ENCODE measurements at places on chromosomes 5 and 9.

DNA sequence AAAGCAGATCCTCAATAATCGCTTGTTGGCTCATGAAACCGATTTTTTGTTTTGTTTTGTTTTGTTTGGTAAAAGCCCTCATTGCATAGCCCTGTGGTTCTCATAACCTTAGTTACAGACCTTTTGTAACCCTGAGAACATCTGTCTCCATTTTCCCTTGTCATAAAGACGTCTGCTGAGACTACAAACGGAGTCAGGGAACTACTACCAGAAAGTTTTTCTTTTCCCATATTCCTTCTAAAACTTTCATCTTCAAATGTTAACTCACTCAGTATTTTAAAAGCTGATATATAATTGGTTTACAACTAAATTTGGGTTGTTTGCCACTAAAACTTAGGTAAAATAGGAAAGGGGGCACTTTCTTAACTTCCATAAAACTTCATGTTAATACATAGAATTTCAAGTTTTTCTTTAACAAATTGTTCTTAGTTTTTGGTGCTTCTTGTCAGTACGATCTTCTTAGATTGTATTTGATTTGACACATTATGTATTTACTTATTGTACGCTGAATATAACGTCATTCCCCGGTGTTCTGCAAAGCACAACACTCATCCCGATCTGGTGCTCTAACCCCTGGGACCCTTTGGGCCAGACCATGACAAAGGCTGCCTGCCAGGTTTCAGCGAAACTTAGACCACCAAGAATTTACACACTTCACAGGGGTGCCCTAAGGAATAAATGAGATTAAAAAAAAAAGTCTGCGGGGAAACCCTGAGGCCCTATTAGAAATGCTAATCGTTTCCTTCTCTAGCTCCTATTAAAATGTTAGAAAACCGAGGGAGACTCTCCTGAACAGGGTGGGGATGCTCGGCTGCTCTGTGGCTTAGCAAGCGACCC is 1.1 kb upstream of the ANP32B start:
- DNase-seq: no peak

- no peak for DNase-seq
Observed at GRCh38 chr9:76756941-76757673, 7.1 kb upstream of the PCA3 start.

DNA sequence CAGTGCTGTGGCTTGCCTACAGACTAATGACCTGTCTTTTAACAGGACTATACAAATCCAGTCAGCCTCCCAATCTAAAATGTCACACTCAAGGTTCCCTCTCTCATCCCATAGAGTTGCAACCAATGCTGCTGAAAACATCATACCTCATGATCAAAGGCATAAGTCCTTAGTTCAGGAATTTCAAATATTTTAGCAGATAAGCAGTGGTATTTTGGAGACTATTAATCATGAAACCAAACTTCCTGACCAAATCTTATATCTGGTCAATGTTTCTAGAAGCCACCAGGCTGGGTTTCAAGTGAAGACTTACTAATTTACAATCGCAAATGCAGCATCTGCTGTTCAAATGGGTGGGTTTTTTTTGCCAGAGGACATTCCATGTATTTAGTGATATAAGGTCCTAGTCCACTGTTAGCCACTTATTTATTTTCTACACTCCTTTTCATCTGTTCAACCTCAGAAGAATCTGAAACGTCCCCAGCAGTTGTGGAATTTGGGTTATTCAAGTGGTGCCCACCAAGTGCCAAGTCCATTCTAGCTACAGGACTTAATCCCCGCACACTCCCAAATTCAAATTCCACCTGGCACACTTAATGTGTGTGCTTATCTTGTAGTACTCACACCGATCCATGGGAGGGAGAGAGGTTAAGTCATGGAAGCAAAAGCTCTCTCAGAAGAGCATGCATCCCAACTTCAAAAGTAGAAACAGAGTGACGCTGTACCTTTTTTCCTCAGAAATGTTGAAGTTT is 5.8 kb downstream of the TAS2R1 start:
- no peak for DNase-seq

DNA sequence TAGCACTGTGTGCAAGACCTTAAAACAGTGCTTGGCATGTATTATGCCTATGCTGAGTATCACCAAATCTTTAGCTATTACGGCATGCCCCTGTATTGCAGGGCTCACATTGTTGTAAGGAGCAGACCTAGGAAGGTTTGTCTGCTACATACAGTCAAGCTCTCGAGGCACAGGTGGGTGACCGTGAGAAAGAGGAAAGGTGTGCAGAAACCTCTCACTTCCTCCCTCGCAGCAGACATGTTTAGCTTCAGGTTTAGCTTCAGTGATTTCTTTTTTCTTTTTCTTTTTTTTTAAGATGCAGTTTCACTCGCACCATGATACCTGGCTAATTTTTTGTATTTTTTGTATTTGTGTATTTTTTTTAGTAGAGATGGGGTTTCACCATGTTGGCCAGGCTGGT is 275.8 kb upstream of the RIOK2 start:
- no peak for DNase-seq

- peak; percentile 1 for DNase-seq
Observed at GRCh38 chr5:132235340-132235739, 7.7 kb upstream of the P4HA2 start.

DNA sequence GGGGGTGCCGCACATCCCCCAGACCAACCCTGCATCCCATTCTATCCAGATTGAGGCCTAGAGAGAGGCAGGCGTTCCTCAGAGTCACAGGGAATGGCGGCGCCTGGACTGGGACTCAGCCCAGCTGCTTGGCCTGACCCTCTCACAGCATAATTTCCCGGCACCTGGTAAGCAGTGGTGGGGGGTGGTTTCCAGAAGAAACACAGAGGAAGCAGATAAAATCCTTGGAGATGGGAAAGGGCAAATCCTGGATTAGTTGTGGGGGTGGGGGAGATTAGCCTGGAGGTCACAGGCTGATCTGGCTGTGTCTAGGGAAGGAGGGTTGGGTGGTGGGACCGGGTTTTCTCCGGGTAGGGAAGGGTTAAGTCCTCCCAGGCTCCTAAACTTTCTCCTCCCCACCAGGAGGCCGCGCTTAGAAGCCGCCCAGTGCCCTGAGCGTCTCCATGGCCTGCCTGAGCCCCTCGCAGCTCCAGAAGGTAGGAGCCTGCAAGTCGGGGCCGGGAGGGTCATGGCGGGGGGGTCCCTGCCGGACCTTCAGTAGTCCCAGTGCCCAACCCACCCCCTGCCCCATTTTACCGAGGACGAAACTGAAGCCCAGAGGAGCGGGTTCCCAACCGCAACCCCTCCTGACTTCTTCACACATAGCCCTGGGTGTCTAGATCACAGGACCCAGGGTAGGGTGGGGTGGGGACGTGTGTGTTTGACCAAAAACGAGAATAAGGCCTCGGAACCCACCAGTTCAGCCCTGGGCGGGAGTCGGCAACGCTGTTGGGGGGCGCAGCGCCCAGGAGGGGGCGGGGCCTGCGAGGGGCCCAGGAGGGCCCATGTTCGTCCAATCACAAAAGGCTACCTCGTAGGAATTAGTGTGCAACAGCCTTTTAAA is 1.3 kb downstream of the PHYHD1 start:
- peak; percentile 80 for DNase-seq

DNA sequence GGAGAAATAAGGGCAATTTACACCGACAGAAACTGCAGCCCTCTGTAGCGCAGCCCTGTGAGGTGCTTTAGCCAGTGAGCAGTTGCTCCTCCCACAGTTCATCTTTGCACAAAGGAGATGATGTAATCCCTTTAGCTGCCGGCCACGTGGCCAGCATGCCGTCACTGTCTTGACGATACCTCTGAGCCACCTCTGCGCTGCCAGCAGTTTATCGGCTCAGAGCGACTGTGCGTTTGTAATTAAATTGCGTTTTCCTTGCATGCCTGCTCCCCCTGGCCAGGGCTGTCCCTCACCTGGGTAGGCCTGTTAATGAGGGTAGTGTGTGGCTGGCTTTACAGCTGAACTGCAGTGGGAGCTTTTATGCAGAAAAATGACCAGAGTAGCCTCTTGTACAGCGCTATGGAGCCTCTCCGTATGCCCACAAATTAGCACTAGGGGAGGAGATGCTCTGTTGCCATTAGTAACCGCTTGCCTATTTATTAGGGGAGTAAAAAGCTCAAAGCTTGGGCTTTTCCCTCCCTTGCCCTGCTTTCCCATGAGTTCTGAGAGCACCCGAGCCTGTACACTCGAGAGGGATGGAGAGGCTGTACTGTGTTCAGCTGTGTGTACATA is 107.0 kb downstream of the TRIO start:
- DNase-seq: peak; percentile 84

- no peak for DNase-seq
Observed at GRCh38 chr5:160744268-160745101, 107.5 kb downstream of the ATP10B start.

DNA sequence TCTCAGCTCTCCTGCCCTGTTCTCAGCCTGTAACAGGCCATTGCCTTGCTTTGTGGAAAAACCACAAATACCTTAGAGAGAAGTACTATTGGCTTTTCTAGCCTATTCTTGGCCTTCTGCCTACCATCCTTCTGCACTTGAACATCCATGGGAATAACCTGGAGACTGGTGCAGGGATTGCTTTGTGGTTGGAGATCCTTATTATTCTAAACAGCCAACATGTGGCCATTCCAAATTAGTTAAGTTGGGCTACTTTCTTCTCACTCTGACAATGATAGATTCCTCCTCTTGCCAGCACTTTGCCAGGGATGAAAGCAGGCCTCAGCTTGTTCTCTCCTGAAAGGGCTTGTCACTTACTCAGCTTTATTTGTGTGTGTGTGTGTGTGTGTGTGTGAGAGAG is 240.4 kb downstream of the GLIS3 start:
- DNase-seq: no peak

DNA sequence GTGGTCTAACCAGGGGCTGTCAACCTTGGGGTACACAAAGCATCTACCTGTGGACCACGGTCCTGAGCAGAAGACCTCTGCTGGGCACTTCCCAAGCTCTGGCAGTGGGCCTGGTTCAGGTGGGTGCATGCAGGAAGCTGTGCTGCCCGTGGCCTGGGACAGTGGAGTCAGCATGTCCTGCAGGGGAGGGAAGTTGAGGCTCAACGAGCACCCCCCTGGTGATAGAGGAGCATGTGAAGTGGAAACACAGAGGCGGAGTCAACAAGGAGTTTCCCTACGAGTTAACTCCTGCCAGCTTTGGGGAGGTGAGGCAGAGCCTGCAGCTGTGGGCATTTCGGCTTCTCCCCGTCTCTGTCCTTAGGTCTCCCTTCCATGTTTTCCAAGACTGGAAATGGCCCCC is 67.5 kb upstream of the IRX2 start:
- no peak for DNase-seq

GRCh38 chr5:137360607-137361006 is 138.5 kb downstream of the SPOCK1 start:
- no peak for DNase-seq

- DNase-seq: no peak
Observed at GRCh38 chr9:106896695-106897094, 33.7 kb downstream of the ZNF462 start.

- no peak for DNase-seq
Observed at GRCh38 chr5:90855296-90856010, 296.9 kb downstream of the ADGRV1 start.

DNA sequence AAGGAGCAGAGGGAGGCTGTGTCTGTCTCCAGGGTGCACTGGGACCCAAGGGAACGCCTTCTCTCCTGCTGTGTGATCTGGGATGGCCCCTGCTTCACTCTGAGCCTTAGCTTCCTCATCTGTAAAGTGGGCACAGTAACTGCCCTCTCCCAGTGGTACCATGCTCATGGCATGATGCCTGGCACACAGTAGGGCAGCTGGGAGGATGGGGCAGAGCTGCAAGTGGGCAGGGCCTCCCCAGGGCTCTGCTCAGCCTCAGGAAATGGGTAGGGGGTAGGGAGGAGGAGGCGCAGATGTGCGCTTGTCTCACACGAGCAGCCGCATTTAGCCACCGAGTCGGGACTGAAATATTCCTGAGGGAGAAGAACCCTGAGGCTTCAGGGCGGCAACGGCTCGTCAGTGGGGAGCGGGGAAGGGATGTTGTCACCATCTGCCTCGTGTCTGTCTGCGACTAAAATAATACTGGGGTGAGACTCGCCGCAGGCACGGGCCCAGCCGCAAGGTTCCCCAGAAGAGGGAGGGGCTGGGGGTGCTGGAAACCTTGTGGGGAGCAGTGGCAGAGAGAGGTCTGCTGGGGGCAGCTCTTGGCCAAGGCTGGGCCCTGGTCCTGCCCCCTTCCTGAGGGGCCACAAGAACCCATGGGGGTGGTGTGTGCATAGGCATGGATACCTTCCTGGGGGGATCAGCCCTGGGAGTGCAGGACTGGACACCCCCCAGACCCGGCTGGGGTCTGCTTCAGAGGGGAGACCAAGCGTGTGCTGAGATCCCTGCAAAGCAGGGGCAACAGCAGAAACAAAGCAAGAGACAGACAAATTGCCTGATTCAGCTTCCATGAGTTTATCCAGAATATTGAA is 55.2 kb upstream of the PSD2 start:
- no peak for DNase-seq

- no peak for DNase-seq
Observed at GRCh38 chr5:7867260-7867659, 1.6 kb downstream of the FASTKD3 start.

DNA sequence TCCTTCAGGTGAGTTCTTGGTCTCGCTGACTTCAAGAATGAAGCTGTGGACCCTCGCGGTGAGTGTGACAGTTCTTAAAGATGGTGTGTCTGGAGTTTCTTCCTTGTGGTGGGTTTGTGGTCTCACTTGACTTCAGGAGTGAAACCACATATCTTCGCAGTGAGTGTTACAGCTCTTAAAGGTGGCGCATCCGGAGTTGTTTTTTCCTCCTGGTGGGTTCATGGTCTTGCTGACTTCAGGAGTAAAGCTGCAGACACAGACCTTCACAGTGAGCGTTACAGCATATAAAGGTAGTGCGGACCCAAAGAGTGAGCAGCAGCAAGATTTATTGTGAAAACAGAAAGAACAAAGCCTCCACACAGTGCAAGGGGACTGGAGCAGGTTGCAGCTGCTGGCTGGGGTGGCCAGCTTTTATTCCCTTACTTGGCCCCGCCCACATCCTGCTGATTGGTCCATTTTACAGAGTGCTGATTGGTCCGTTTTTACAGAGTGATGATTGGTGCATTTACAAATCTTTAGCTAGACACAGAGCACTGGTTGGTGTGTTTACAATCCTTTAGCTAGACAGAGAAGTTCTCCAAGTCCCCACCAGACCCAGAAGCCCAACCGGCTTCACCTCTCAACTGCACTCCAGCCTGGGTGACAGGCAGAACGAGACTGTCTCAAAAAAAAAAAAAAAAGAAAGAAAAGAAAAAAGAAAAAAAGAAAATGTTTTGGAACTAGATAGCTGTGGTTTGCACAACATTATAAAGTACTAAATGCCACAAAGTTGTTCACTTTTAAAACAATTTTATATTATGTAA is 9.1 kb upstream of the ERMP1 start:
- DNase-seq: no peak

- DNase-seq: no peak
Observed at GRCh38 chr5:137335493-137335892, 163.6 kb downstream of the SPOCK1 start.

GRCh38 chr5:73380041-73380440 is 68.5 kb downstream of the FOXD1 start:
- no peak for DNase-seq

DNA sequence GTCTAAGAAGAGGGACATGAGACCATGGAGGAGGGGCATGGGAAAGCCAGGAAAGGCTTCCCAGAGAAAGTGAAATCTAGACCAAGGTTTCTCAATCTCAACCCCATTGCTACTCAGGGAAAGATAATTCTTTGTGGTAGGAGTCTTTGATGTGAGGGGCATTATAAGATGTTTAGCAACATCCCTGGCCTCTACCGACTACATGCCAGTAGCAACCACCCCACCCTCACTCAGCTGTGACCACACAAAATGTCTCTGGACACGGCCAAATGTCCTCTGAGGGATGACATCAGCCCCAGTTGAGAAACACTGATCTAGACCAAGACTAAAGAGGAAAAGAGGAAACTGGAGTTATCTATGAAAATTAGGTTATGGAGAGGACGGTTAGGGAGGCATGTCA is 298.5 kb upstream of the KIF2A start:
- DNase-seq: no peak

GRCh38 chr9:131927091-131927490 is 152.6 kb downstream of the MED27 start:
- no peak for DNase-seq

Measured in ovary (tissue), 10 donors.